Body of pancreas (tissue), 4 donors: ENCODE measurements at places on chromosomes 2 and 18. TPM values are rescaled to one million over a fixed set of nuclear protein-coding genes. Genes with fewer than 3 reads are reported as not detected.
A peak's percentile ranks its signal among the peaks of the same experiment; 100 is the strongest.

- H3K4me3 ChIP-seq: no peak overlapping the region
- H3K27ac ChIP-seq: no peak overlapping the region
- H3K27me3 ChIP-seq: no peaks in the 10 kb centered on the region
- H3K4me1 ChIP-seq: no peaks in the 10 kb centered on the region
Measured at GRCh38 chr2:110883406-110883805, 151.0 kb downstream of the ACOXL start.

GRCh38 chr2:130966149-130966774 lies 127.0 kb downstream of the FAM168B start:
- H3K27me3 ChIP-seq: no peaks in the 10 kb centered on the region
- no peaks in the 10 kb centered on the region for H3K36me3 ChIP-seq
- no peak overlapping the region for H3K4me3 ChIP-seq
- no peak for DNase-seq
- no peak overlapping the region for H3K27ac ChIP-seq

DNA sequence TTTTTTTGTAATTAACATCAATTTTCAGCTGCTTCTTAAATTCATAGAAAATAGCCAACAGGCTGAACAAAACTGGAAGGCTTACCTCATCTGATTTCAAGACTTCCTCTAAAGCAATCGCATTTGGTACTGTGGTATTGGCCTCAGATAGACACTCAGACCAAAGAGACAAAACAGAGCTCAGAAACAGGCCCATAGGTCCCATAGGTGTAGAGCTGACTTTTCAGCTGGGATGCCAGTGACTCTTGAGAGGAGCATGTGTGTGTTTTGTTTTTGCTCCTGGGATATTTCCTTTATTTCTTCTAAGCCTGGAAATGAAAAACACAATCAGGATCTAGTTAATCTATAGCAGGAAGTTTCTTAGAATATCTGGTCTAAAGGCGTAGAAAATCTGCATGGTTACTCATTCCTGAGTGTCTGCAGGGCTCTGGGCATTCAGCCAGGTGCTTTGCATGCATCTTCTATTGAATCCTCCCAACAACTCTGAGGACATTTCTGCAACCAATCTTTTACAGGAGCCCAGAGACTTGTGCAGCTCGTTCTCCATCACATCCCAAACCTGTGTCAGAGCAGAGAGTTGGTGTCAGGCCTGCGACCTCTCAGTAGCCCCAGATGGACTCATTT lies 190.8 kb downstream of the RTP5 start:
- DNase-seq: no peak
- no peak overlapping the region for H3K27ac ChIP-seq
- no peaks in the 10 kb centered on the region for H3K4me1 ChIP-seq
- no peak overlapping the region for H3K4me3 ChIP-seq

DNA sequence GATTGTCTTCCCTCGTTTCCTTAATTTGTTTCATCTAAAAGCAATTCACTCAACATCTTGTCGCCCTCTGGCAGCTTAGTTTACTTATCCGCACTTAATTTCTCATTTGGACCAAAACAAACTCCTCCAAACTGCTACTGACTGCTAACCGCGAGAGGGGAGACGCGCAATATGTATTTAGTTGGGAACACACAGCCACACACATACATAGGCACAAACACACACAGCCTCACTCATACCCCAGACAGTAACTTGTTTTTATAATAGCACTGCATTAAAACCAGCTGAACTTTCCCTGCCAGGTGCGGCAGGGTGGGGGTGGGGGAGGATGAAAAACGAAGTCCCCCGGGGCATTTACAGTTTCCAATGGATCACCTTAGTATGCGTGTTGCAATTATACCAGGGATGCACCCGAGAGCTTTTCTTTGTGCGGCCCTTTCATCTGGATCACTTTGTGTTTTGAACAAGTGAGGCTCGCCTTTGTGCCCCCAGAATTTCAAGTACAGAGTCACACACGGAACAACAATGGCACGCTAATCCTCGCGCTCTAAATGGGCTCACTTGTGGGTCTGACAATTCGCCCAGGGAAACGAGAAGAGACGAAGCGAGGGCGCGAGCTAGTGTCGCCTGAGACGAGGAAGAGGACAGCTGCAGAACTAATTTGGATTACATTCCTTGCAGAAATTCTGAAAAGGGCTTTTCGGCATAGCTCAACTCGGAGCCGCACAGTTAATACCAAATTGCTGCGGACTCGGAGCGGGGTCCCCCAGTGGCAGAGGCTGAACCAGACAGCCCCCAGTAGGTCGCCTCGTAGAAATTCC lies 2.4 kb downstream of the ERBB4 start:
- H3K27ac ChIP-seq: no peak overlapping the region
- peaks cover 19% of the 10 kb centered on the region for H3K4me1 ChIP-seq
- H3K36me3 ChIP-seq: no peaks in the 10 kb centered on the region
- H3K4me3 ChIP-seq: peak overlapping the region; percentile 64
- DNase-seq: peak; percentile 11

GRCh38 chr2:131015764-131016163 lies 77.5 kb downstream of the FAM168B start:
- no peak overlapping the region for H3K27ac ChIP-seq
- peaks cover 8% of the 10 kb centered on the region for H3K4me1 ChIP-seq
- no peaks in the 10 kb centered on the region for H3K36me3 ChIP-seq

GRCh38 chr2:12722447-12723316 lies 5.9 kb downstream of the TRIB2 start:
- H3K36me3 ChIP-seq: no peaks in the 10 kb centered on the region
- DNase-seq: no peak
- peaks cover 21% of the 10 kb centered on the region for H3K4me1 ChIP-seq
- no peak overlapping the region for H3K27ac ChIP-seq
- no peak overlapping the region for H3K4me3 ChIP-seq

- no peaks in the 10 kb centered on the region for H3K36me3 ChIP-seq
- H3K4me1 ChIP-seq: no peaks in the 10 kb centered on the region
- no peak overlapping the region for H3K27ac ChIP-seq
- no peaks in the 10 kb centered on the region for H3K27me3 ChIP-seq
- no peak overlapping the region for H3K4me3 ChIP-seq
Measured at GRCh38 chr2:11773111-11773510, 26.7 kb downstream of the LPIN1 start.

DNA sequence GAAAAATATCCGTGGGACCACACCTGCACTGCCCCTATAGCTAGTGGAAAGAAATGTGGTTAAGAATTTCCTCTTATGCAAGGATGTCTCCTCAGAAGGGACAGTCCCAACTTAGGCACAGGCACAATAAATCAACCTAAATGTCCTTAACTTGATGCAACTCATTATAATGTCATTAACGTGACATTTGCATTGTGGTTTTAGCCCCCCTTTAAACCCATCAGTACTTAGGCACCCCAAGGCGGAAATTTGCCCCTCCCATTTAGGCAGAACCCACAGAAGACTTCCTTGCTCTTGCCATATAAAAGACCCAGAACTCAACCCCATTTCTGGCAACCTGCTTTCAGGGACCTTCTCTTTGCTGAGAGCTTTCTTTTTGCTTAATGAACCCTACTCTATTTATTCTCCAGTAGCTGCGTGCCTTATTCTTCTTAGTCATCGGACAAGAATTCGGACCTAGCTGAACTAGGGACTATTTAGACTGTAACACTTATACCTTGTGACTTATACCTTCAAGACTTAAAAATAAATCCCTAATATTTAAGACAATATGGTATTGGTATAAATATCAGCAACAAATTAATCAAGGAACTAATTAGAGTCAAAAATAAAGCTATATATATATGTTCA lies 1281.6 kb upstream of the TMEFF2 start:
- no peaks in the 10 kb centered on the region for H3K27me3 ChIP-seq
- no peak overlapping the region for H3K27ac ChIP-seq
- H3K4me1 ChIP-seq: no peaks in the 10 kb centered on the region
- H3K36me3 ChIP-seq: no peaks in the 10 kb centered on the region
- DNase-seq: no peak

GRCh38 chr2:240623531-240624010 lies 1.7 kb upstream of the GPR35 start:
- no peak overlapping the region for H3K27ac ChIP-seq
- no peak for DNase-seq
- no peak overlapping the region for H3K4me3 ChIP-seq
- H3K36me3 ChIP-seq: no peaks in the 10 kb centered on the region

DNA sequence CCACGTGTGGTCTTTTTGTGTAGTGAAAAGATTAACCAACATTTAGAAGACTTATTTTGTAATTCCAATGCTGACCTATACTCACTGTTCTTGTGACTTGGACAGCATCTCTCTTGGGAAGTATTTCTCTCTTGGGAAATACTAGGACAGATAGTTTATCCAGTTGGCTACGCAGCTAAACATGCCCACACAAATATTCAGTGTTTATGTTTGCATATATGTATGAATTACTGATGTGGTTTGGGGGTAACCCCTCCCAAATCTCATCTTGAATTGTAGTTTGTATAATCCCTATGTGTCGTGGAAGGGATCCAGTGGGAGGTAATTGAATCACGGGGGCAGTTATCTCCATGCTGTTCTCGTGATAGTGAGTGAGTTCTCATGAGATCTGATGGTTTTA lies 2062.3 kb upstream of the CELF4 start:
- H3K36me3 ChIP-seq: no peaks in the 10 kb centered on the region
- H3K27ac ChIP-seq: no peak overlapping the region
- no peaks in the 10 kb centered on the region for H3K4me1 ChIP-seq
- no peaks in the 10 kb centered on the region for H3K27me3 ChIP-seq
- no peak overlapping the region for H3K4me3 ChIP-seq
- no peak for DNase-seq

- peaks cover 60% of the 10 kb centered on the region for H3K4me1 ChIP-seq
- DNase-seq: peak; percentile 89
- peak overlapping the region; percentile 69 for H3K27ac ChIP-seq
- H3K4me3 ChIP-seq: no peak overlapping the region
- no peaks in the 10 kb centered on the region for H3K27me3 ChIP-seq
- no peaks in the 10 kb centered on the region for H3K36me3 ChIP-seq
Measured at GRCh38 chr18:22021701-22022100, 147.7 kb upstream of the GATA6 start.

- no peak for DNase-seq
- H3K4me1 ChIP-seq: no peaks in the 10 kb centered on the region
- H3K27ac ChIP-seq: no peak overlapping the region
- H3K4me3 ChIP-seq: no peak overlapping the region
- H3K27me3 ChIP-seq: no peaks in the 10 kb centered on the region
- no peaks in the 10 kb centered on the region for H3K36me3 ChIP-seq
Measured at GRCh38 chr2:233476651-233477547, 89.7 kb downstream of the USP40 start.

GRCh38 chr2:199366406-199366805 lies 91.3 kb downstream of the SATB2 start:
- no peak for DNase-seq
- H3K4me1 ChIP-seq: no peaks in the 10 kb centered on the region
- no peaks in the 10 kb centered on the region for H3K36me3 ChIP-seq
- H3K27ac ChIP-seq: no peak overlapping the region

DNA sequence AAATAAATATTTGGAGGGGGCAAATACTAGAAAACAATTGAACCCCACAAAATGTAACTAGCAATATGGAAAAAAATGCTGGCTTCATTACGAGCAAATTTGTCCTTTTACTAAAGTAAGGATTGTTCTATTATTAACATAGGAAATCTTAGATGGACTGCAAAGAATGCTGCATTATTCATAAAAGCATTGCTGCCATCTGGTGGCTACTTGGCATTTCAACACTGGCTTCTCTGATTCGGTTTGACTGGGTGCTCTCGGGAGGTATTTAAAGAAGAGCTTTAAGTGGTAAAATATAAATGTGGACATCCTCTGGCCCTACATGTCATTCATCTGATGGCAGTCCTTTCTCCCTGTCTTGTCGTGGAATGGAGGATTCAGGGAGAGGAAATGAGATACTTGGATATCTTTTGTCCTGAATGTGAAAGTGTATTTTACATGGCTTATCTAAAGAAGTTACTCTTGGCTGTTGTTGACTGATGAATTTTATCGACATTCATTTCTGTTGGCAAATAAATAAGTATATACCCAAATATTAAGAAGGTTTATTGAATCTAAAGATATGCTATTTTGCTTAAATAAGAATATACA lies 130.2 kb downstream of the ARHGAP15 start:
- H3K4me1 ChIP-seq: no peaks in the 10 kb centered on the region
- DNase-seq: peak; percentile 52

- no peaks in the 10 kb centered on the region for H3K27me3 ChIP-seq
- H3K36me3 ChIP-seq: no peaks in the 10 kb centered on the region
- H3K4me1 ChIP-seq: peaks cover 17% of the 10 kb centered on the region
- DNase-seq: no peak
Measured at GRCh38 chr2:42098571-42099437, 51.0 kb downstream of the PKDCC start.

- H3K27ac ChIP-seq: no peak overlapping the region
- H3K36me3 ChIP-seq: no peaks in the 10 kb centered on the region
- no peak overlapping the region for H3K4me3 ChIP-seq
- no peak for DNase-seq
Measured at GRCh38 chr2:113672326-113672932, 45.4 kb downstream of the RABL2A start.

DNA sequence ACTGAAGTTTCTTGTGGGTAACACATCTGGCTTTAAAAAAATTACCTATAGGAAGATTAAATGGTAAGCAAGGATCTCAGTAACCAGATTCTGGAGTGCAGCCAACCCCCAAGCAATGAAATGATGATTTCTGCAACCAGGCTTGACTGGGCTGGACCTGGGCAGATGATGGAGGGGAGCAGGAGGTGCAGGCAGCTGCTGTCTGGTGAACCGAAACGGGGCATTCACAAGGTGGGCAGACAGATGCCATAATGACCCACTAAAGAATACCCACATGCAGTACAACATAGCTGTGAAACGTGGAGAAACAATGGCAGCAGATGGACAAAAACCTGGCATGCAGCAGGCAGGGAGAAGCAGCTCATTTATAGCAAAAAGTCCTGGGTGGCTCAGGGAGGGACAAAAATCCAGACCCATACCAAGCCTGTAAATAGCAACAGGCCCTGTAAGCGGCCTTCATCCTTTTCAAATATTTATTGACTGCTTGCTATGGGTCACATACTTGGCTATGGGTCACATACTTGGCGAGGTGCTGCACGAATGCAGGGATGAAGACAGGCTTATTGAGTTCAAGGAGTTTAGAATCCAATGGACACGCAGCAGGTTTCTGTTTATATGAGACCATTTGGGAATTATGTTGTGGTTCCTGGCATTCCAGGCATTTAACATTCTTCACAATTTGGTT lies 244.7 kb downstream of the HRH4 start:
- no peak overlapping the region for H3K4me3 ChIP-seq
- no peak for DNase-seq
- H3K36me3 ChIP-seq: no peaks in the 10 kb centered on the region
- H3K27ac ChIP-seq: no peak overlapping the region

Gene POTEC
- 4.0 TPM for total RNA-seq

Gene POU3F3
- not detected for total RNA-seq

Gene C2orf92
- 47.1 TPM for total RNA-seq

Gene M1AP
- total RNA-seq: not detected

Gene NLRC4
- not detected for total RNA-seq

Gene ZNF2
- 2.3 TPM for total RNA-seq

Gene GNAL
- total RNA-seq: 2.1 TPM

Gene TDRD15
- total RNA-seq: 0.33 TPM

Gene LOXHD1
- total RNA-seq: 0.26 TPM
